ENCODE measurements at places on chromosomes 12 and 14.
A peak's percentile ranks its signal among the peaks of the same experiment; 100 is the strongest.

DNA sequence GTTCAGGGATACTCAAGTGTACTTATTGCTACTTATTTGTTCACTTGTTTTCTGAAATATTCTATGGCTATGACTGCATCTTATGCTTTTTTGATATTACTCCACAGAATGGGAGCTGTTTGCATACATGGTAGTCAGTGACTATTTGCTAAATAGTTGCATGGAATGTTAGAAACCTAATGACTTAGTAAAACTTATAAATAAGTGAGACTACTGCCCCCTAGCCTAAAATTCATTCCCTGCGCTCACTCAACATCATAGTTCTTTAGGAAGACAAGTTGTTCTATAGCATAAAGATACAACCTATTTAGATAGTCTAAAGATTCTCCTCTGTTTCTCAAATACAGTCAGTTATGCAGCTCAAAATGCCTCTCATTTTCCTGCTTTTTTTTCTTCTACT lies 305.5 kb downstream of the CEP128 start:
- no peak for DNase-seq

DNA sequence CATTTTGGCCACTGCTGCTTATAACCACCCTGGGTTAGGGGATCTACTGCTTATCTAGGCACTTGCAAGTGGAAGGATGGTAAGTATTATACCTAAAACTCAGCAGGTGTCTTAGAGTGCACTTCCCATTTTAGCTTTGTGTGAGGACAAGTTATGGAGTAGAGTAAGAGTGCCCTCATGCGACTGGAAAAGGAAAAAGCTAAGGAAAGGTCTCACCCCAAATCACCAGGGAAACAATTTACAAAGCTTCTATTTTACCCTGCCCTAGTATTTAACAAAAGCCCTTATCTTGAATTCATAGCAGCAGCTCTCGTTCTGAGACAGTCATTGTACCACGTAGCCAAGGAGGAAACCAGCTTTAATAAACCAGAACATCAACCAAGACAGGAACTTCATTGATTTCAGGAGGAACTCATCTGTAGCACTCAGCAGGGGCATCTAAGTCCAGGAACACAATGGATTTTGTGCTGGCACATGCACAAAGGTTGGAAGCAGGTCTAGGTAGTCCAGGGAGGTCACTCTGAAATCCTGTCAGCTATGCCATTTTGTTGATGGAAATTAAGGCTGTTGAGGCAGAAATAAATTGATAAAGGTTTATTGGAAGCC lies 2.9 kb downstream of the RDH12 start:
- no peak for DNase-seq

- no peak for DNase-seq
Observed at GRCh38 chr12:82277582-82277981, 80.6 kb downstream of the CCDC59 start.

GRCh38 chr14:44795725-44796124 lies 166.0 kb downstream of the KLHL28 start:
- DNase-seq = no peak

GRCh38 chr12:105672121-105672975 lies 341.9 kb downstream of the C12orf75 start:
- no peak for DNase-seq

DNA sequence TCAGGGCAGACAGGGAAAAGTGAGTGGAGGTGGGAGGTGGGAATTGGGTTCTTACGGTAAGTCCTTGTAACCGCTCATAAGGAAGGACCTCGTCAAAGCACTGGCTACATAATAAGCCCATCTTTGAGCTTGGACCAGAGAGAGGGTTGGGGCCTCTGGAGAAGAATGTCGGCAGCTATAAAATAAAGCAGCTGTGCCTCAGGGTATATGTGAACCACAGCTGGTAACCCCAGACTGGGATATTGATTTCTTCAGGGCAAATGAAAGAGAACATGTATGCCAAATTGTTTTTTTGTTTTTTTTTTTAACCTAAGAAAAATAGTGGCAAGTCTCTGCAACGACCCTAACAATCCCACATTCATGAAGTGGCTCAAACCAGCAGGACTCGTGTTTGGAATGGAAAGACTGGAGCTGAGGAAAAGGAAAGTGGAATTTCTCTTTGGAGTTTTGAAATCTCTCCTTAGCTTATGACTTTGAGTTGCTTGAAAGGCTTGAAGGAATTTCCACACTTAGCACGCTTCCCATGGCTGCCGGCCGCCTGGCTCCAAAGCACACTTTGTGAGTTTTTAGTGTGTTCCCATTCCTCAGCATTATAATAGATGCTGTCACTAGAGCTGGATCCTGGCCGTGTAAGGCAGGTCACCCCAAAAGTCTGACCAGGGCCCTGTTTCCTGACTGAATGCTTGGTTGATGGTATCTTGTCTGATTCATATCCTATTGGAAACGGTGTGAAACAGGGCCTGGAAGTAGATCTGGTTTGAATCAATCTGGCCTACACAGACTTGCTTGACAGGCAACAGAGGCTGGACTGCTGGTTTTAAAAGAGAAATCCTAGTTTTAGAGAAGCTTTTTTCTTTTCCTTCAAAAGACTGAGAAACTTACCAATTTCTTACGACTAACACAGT lies 244.7 kb downstream of the MSRB3 start:
- DNase-seq = no peak

DNA sequence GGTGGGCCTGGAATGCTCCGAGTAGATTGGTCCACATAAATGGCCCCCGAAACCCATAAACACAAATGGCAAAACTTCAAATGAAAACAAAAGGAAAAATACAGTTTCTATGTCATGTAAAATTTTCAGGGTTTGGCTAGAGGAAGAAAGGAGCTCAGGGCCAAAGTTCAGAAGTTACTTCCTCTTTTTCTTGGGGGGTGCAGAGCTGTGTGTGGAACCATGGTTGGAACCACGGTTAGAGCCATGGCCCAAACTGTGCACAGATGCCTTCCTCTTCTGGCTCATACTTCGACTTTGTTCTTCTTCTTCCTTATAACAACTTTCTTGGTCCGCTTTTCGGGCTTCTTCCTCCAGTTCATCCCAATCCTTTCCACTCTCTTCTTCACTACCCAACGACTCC lies 51.7 kb downstream of the MGST1 start:
- no peak for DNase-seq

DNA sequence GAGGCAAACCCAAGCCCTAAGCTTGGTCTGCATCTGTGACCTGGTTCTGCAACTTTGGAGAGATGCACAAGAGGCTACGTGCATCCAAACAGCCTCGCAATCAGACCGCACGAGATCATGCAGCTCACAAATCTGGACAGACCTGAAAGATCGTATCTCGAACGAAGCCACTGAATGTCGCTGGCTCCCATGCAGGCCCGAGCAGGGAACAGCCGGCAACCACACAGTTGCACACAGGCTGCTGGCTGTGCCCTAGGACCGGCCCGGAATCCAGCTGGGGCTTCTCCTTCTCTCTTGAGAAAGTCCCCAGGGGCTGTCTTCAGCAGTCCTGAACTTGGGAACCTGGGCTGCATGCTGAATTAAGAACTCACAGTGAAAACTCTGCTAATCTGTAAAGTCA lies 27.9 kb downstream of the WNT5B start:
- no peak for DNase-seq

DNA sequence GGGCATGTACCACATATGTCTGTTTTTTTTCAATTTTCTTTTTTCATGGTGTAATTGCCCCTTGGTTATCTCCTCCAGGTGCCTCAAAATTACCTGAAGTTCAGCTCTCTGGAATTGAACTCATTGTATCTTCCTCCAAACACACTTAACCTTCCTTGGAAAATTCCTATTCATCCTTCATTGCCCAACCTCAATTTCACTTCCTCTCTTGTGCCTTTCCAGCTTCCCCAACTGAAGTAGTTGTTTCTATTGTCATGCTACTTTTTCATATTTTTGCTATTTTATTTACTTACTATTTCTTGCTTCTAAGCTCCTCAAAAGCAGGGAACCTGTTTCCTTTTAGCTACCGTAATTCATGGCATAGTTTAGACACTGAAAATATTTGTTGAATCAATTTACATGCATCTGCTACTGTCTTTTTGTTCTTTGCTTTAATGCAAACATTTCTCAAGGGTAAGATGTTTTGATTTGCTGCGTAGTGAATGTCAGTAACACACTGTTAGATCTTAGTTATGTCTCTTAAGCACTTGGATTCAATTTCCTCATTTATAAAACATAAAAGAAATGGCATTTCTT lies 37.0 kb upstream of the STXBP6 start:
- no peak for DNase-seq

GRCh38 chr12:86600664-86601231 lies 344.6 kb upstream of the MGAT4C start:
- DNase-seq = no peak

- DNase-seq = no peak
Observed at GRCh38 chr12:93323625-93324329, 53.9 kb upstream of the NUDT4 start.

DNA sequence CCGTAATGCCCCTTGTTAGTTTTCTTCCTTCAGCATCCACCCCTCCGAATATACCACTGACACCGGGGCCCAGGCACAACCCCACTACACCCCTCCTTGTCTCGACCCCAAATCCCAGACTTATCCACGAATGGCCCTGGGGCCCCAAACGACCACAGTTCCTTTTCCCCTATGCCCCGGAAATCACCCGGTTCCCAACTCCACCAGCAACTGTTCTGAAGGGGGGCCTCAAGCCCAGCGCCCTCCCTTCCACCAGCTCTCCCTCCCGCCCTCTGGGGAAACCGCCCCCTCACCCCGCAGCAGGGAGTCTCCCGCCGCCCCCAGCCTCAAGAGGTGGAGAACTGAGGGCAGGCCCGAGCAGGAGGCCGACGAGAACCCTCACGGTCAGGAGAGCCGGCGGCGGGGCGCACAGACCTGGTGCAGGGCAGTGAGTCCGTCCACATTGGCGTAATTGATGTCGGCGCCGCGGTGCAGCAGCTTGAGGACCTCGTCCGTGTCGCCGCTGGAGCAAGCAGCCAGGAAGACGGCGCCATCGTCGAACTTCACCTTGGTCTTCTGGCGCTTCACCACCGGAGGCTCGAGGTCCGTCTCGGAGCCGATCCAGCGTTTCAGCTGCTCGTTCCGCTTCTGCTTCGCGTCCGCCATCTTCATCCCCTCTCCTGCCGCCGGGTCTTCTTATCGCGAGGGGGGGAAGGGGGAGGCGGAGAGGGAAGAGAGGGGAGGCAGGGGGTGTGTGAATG lies 446 bp downstream of the PPP1R12A start:
- peak; percentile 19 for DNase-seq

DNA sequence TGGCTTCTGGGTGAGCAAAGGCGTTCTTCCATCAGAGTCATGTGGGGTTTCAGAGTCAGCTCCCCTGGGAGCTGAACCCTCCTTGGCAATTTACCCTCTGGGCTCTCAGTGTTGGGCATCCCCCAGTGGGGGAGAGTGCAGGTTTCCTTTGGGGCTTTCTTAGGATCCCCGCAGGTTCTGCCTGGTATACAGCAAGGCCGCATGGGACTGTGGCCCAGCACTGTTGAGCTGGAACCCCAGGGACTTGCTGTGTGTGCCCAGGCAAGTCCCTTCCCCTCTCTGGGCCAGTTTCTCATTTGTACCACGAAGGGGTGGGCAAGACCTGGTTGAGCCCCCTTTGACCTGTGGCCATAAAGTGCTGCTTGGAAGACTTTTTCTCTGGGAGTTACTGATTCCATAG lies 5.5 kb downstream of the FAM181A start:
- no peak for DNase-seq

- no peak for DNase-seq
Observed at GRCh38 chr12:49541140-49541861, 2.5 kb downstream of the KCNH3 start.

DNA sequence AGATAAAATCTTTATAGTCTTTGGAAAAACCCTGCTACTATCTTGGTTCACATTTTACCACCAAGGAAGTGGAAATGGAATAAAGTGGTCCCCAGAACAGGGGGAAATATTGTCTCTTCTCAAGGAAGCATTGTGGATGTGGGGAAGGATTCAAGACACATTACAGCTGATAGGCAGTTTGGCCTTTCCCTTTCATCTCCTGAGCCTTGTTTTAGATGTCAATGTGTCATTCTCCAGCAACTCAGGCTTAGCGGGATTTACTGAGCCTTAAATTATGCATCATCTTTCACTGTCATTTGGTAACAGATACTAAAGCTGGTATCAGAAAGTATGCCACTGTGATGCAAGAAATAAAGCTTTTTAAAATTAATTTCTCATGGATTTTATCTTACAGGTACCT lies 136.2 kb downstream of the STXBP6 start:
- no peak for DNase-seq

- DNase-seq = no peak
Observed at GRCh38 chr12:67589078-67589477, 59.5 kb upstream of the DYRK2 start.

DNA sequence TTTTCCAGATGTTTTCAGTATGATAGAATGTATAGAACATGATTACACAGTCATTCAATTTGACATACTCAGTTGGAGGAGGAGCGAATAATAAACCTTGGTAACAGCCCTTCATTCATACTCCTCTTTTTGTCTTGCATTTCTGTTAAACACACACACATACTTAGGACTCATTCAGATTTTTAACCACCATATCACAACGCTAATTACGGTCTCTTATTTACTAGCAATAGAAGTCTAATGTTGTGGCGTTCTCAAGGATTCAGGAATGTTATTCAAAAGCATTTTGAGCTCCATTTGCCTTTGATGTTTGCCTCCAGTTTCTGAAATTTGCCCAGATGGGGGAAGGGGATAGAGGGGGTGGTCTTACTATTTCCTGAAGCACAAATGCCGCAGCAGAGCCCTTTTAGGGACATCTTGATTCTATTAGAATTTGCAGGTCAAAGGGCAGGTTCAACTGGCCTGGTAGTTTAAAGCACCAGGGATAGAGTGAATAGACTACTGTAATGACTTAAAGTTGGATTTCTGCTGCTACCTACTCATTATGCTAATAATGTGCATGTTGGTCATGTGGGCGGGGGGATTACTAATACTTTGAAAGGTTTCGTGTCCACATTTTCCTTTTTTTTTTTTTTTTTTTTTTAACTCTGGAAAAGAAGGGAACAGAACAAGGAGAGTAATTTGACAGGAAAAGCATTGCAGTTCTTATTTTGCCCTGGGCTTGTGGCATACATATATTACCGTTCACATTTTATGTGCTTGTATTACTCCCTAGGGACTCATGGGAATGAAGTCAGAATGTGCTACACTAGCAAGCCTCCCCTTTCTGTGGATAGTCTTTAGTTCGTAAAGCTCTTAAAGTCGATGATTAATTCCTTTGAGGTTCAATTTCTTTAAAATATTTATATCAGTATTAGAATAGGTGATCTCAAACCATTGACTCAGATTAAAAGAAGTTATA lies 226.8 kb downstream of the FBXL14 start:
- no peak for DNase-seq

GRCh38 chr14:101558739-101559240 lies 2.5 kb upstream of the DIO3 start:
- DNase-seq = no peak
